Cardiac septum (tissue), 1 donor: ENCODE measurements at places on chromosomes 5 and 9. TPM values are rescaled to one million over a fixed set of nuclear protein-coding genes. Genes with fewer than 3 reads are reported as not detected.
A peak's percentile ranks its signal among the peaks of the same experiment; 100 is the strongest.

Gene CDX1
- 0.16 TPM for total RNA-seq

Gene AIF1L
- total RNA-seq = 11.0 TPM

Gene TMEM232
- total RNA-seq = 1.7 TPM

Gene PLAC8L1
- total RNA-seq = not detected

Gene ICE1
- 19.8 TPM for total RNA-seq

Gene ENHO
- total RNA-seq = 1.3 TPM

Gene SPINK5
- 0.16 TPM for total RNA-seq

Gene GAPT
- 0.27 TPM for total RNA-seq

Gene RNF208
- 22.2 TPM for total RNA-seq

Gene ZNF618
- 1.7 TPM for total RNA-seq

Gene BOD1
- 44.9 TPM for total RNA-seq

Gene CER1
- not detected for total RNA-seq

Gene TRPM6
- 0.32 TPM for total RNA-seq

Gene PDE8B
- total RNA-seq = 5.7 TPM

Gene GPRIN1
- 0.48 TPM for total RNA-seq

GRCh38 chr9:6567140-6567591 lies 78.4 kb downstream of the GLDC start:
- no peak for DNase-seq

DNA sequence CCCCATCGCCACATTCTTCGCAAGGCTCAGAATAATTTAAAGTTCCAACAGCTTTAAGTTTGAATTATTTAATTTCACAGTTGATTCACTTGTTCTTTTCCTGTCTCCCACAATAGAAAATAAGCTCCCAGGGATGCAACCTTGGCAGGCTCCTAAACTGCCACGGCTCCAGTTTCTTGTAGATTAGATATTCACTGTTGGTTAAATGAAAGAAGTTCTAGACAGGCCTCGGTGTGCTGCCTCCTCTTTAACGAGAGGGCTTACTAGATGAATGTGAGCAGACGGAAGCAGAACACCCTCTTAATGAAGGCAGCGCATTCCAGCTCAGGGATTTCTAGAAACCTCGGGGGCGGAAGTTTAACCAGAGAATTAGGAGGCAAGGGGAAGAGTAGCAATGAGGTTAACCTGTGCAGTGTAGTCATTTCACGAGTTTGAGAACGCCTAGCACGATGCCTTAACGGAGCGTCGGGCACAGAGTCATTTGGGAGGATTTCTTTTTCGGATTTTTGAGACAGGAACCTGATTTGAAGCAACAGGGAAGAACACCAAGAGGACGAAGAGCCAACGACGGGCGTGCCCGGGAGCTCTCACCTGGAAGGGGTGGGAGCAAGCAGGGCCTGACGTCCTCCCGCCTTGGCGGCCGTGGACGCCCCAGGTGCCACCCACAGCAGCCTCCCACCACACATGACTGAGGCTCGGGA lies 637 bp upstream of the SMC5 start:
- DNase-seq = no peak

DNA sequence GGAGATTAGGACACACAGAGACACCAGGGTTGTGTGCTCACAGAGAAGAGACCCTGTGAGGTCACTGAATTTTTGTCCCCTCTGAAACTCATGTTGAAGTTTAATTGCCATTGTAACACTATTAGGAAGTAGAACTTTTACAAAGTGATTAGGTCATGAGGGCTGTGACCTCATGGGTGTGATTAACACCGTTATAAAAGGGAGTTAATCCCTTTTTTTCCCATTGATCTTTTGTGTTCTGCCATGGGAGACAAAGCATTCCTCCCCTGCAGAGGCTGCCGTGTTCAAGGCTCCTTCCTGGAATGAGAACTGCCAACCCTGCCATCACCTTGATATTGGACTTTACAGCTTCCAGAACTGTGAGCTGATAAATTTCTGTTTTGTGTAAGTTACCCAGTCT lies 221.0 kb downstream of the ADCY2 start:
- DNase-seq = no peak

GRCh38 chr9:90914868-90915483 lies 113.4 kb downstream of the SYK start:
- DNase-seq = peak; percentile 89

- peak; percentile 15 for DNase-seq
Measured at GRCh38 chr9:135225619-135226228, 138.3 kb downstream of the OLFM1 start.

- DNase-seq = no peak
Measured at GRCh38 chr5:51104556-51104955, 278.7 kb upstream of the ISL1 start.

DNA sequence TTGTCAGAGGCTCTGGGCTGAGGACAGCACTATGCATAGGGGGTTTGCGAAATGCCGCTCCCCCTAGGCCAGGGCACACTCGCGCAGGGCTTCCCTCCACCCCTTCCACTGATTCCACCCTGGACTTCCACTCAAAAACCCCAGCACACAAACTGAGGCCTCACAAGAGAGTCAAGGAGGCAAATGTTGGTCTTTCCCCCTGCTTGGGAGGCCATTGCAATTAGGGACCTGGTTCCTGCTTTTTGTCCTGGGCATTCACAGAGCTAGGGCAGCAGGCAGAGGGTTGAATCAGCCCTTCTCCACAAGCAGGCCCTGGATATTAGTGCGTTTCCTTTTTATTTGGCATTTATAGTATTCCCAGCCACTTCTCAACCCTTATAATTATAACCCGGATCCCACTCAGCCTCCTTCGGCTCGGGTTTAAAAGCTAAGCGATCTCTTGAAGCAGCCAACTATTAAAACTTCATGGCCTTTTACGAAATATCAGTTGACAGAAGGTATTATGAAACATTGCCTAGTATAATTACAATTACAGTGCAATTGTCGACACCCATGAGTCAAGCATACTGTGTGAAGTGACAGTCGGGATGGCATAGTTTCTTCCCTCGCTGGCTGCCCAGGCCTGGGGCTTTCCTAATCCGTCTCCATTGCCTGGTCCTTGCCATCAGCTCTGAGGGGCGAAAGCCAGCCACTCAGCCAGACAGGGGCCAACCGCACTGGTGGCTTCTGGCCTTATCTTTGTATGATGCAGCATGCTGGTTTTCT lies 285.5 kb upstream of the MAP3K1 start:
- DNase-seq = no peak

DNA sequence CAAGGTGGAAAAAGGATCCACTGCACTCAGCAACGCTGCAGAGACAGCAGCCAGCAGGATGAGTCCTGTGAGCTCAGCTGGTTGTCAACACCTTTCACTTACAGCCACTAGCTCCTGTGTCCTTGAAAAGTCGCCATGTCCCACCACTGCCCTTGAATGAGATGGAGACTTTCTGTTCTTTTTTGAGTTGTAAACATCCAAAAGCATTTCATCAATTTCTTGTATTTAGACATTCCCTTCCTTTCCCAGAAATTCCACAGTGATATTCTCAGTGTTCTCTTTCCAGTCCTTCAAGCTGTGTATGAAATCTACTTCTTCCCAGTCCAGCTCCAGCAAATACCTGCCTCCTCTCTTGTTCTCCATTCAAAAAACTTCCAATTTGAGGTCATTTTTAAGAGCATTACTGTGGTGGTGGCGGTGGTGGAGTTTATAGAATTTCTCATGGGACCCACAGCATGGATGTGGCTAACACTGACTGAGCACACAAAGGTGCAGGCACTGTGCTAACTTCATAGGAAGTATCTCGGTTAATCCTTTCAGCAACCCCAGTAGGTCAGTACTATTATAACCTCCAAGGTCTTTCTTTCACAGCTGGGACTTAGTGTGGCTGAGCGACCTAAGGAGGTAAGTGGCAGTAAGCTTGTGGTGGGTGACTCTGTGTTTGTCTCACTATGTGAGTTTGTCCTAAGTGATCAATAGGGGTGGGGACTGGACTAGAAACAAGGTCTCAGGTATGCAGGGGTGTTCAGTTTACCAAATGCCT lies 15.0 kb upstream of the GPX3 start:
- no peak for DNase-seq

- DNase-seq = no peak
Measured at GRCh38 chr5:141504216-141504615, 15.3 kb downstream of the PCDHGC5 start.

DNA sequence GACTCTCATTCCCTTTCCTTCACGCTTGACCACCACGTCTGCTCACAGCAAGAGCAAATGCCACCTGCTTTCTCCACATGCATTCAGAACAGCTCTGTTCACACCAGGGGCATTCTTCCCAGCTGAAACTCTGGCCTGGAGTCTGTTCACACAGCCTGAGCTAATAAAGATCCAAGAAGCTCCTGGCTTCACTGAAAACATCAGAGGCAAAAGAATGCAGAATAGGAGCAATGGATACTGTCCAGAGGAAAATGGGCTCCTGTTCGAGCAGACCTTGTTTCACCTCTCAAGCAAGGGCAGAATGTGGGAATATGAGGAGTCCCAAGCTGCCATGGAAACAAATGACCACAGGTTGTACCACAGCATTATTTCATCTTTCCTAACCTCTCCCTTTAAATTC lies 402.7 kb upstream of the TNC start:
- no peak for DNase-seq

DNA sequence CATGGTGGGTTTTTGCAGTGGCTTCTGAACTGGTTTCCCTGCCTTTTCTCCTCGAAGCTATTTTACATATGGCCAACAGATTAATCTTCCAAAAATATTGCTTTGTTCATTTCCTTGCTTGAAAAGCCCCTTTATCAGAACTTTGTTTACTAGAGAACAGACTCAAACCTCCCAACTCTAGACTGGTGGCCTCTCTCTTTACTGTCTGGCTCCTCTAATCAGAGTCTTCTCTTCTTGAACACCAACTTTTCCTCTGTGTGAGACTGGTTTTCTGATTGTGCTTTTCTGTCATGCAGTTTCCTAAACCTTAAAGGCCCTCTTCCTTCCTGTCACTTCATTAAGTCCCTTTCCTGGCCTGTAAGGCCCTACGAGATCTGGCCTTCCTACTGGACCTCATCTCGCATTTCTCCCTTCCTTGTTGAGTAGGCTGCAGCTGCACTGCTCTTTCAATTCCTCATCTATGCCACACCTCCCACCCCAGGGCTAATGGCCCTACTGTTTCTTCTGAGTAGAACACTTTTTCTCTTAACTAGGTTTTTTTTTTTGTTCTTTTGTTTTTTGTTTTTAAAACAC lies 5.7 kb downstream of the C9orf43 start:
- no peak for DNase-seq

GRCh38 chr5:157918811-157919742 lies 60.1 kb upstream of the CLINT1 start:
- DNase-seq = no peak

DNA sequence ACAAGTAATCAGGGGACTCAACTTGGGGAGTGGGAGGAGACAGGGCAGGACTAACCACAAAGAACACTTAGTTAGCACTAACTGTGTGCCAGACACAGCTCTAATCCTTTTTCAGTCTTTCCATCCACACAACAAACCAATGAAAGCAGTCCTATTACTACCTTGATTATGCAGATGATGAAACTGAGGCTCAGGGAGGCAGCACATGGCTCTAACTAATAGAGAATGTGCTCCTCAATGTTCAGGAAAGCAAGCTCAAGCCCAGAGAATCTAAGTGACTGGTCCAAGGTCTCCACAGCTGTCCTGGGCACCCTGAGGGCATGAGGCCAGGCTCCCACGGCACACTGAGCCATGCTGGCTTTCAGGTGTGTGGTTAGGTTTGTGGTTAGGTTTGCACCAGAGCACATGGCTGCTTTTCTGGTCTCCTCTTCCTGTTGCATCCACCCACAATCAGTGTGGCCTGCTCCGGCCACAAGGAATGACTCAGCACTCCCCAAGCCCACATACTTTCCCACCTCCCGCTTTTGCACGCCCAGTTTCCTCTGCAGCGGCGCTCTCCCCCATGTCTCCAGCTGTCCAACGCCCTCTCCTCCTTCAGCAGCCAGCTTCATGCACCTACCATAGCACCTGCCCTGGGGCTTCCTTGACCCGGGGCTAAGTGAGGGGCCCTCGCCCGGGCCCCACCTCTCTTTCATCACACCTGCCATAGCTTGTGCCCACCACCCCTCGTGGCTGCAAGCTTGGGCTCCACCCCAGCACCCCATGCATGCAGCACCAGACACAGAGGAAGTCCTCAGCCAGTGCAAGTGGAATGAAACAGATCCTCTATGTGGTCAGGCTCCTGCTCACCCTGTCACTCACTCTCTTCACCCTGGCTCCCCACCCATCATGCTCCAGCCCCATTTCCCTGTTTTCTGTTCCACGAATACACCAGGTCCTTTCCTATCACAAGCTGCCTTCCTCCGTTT lies 133.1 kb downstream of the GABBR2 start:
- DNase-seq = peak; percentile 66

DNA sequence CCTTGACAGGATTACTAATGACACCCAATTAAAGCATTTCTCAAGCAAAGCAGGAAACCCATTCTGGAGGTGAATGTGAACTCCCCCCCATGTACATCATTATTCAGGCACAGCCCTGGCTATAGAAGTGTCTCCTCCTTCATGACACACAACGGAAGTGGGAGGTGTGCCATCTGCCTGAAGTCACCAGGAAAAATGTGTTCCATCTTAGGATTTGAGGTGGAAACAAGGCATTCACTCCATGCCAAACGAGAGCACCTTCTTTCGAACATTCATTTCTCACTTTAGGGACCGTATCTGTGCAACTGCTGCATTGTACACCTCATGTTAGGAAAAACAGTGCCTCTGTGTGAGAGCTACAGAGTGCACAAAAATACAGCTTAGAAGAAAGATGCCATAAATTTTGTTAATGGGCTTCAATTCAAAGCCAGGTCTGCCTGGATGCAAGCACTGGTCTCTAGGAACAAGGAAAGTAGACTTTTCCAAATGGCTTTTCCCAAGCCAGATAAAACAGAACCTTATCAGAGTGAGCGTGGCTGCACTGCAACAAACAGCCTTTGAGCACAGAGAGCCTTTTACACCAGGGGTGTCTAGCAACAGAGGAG lies 19.4 kb downstream of the GOLM1 start:
- DNase-seq = no peak

GRCh38 chr5:18141222-18141621 lies 507.0 kb downstream of the TAF11L14 start:
- no peak for DNase-seq

DNA sequence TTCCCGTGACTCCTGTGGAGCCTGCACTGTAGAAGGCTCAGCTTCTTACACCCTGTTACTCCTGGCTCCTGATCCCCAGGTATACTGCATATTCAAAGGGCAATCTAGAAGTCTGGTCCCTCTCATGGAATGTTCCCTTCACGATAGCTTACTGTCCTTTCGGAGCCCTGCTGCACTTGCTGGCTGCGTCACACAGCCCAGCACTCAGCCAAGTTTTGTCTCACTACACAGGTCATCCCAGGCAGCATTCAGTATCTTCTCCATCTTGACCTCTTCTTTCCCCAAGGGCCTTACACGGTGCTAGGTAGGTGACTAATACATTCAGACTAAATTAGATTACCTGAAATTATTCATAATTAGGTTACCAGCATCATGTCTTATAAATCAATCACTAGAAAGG lies 123.7 kb downstream of the WDR41 start:
- no peak for DNase-seq

GRCh38 chr5:177296581-177296980 lies 6.9 kb downstream of the RAB24 start:
- no peak for DNase-seq

DNA sequence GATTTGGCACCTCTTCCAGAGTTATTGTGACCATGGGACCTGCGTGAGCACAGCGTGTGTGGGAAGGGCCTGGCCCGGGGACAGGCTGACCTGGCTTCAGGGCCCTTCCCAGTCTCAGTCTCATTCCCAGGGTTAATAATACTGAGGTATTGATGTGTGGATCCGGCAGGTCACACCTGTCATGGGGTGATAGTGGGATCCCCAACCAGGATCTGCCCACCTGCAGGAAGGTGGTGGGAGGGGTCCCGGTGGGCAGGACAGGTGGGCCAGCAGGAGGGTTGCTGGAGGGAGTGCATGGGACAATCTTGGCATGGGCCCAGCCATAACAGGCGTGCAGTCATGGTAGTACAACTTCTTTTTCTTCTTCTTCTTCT lies 55.4 kb downstream of the COL15A1 start:
- DNase-seq = peak; percentile 74

- DNase-seq = no peak
Measured at GRCh38 chr5:71786337-71787055, 67.4 kb downstream of the CARTPT start.
